Stimulated activated CD4-positive, alpha-beta T cell treated with anti-CD3 and anti-CD28 coated beads, Interleukin-4, amount 100 ng/mL, for 1 hour (primary cell): ENCODE measurements at places on chromosomes 6 and 20.

DNA sequence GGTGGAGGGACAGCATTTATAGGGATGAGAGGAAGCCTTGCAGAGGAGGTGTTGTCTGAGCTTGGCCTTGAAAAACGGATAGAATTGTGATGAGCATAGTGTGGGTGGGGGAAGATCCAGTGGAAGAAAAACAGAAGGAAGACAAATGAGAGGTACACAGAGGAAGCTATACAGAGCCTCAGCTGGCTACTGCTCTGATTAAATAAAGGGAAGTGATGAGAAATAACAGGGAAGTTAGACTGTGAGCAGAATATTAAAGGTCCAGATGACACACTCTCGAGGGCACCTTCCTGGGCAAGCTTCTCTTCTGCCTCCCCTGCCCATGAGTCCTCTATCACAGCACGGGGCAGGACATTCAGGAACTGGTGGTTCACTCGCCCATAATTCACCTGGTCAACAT is 182.3 kb downstream of the KIF16B start:
- DNase-seq = no peak

- no peak for DNase-seq
Measured at GRCh38 chr20:13034936-13035335, 26.2 kb downstream of the SPTLC3 start.

- no peak for DNase-seq
Measured at GRCh38 chr6:108578595-108579327, 18.0 kb downstream of the FOXO3 start.

DNA sequence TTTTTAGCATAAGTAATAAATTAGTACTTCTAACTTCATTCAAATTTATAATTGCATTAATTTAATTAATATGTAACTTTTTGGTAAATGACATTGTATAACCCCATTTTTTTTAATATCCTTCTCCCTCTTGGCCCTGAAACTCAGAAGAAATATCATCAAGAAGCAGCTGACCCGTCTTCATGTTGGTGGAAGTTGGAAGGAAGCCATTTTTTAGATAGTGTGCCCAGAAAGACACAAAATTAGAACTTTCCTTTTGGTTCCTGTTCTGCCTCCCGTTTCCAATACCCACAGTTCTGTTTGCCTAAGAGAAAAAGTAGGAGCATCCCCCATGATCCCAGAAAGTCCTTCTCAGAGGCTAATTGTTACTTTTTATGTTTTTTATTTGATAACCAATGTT is 65.5 kb downstream of the PLCB4 start:
- DNase-seq = no peak

- no peak for DNase-seq
Measured at GRCh38 chr6:113094779-113095178, 747.6 kb downstream of the RFPL4B start.

DNA sequence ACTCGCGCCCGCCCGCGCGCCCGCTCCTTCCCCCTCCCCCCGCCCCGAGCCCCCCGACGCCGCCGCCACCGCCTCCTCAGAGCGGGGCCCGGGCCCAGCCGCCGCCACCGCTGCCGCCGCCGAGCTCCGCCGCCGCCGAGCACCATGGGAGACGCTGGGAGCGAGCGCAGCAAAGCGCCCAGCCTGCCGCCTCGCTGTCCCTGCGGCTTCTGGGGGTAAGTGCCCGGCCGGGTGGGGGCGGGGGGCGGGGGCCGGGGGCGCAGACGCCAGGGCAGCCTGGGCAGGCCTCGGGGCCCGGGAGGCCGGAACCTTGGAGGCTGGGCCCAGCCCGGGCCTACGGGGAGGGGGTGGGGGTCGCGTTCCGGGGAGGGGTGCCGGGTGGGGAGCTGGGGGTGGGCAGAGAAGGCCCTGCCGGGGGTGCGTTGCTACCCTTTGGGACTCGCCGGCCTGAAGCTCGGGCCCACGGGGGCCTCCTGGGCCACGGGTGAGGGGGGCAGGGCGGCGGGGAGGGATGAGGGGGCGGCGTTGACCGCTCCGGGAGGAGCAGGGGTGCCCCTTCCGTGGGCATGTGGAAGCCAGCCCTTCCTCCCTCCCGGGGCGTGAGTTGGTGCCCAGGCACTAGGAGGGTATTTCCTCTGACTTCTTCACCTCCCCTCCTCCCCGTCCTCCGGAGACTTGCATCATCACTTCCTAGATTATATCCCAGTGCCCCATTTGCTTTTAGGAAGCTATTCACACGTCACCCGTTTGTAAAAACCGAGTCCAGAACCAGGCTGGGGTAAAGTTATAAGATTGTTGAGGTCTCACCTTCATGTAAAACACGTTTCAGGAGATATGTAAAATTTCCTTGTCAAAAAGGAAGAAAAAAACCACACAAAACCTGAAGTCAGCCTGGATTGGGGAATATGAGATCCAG is 533 bp downstream of the ZFAND3 start:
- DNase-seq = peak; percentile 49

- no peak for DNase-seq
Measured at GRCh38 chr6:38687043-38687353, 15.9 kb downstream of the GLO1 start.

DNA sequence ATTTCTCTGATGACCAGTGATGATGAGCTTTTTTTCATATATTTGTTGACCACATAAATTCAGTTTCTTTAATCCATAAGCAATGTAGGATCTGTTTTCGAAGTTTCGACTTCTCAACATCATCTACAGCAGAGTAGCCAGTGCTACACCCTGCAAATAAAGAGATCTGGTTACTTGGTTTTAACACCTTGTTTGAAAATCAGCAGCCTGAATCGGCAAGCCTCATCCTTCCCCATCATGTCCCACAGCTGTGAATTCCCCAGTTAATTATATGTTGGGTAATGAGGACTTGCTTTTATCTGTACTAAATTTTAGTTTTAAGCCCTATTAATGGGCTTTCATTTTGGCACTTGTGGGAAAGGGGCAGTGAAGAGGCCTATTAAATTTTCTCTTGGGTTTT is 80.6 kb downstream of the BMP2 start:
- DNase-seq = no peak
